ENCODE measurements at places on chromosomes 4 and X.

- no peak for DNase-seq
Observed at GRCh38 chrX:55451626-55451989, 319 bp upstream of the MAGEH1 start.

- DNase-seq = no peak
Observed at GRCh38 chr4:184255361-184255760, 37.7 kb upstream of the ENPP6 start.

- DNase-seq = no peak
Observed at GRCh38 chr4:162871990-162872389, 294.7 kb downstream of the NAF1 start.

- DNase-seq = no peak
Observed at GRCh38 chrX:81779701-81780100, 577.8 kb downstream of the SH3BGRL start.

GRCh38 chr4:16294455-16294854, 68.2 kb upstream of the TAPT1 start:
- no peak for DNase-seq

- DNase-seq = no peak
Observed at GRCh38 chr4:152360045-152360410, 175.9 kb downstream of the FBXW7 start.
